ENCODE measurements at places on chromosomes 3 and 15.
A peak's percentile ranks its signal among the peaks of the same experiment; 100 is the strongest.

GRCh38 chr15:47422881-47423665 lies 294.2 kb upstream of the SEMA6D start:
- DNase-seq, result no peak

DNA sequence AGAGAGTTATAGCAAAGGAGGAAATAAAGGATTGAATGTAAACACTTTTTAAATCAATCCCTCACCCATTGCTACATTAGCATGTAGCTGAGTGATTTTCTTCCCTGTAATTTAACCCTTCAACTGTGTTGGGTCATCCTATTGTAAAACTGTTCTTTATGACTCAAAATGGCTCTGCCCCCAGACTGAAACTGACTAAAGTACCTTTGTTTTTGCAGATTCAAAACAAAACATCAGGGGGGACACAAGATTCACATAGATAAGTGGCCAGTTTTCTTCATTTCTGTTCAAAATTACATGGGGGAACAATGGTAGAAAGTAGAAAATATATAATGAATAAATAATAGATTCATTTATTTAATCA lies 268.4 kb downstream of the IGSF11 start:
- DNase-seq, result no peak

DNA sequence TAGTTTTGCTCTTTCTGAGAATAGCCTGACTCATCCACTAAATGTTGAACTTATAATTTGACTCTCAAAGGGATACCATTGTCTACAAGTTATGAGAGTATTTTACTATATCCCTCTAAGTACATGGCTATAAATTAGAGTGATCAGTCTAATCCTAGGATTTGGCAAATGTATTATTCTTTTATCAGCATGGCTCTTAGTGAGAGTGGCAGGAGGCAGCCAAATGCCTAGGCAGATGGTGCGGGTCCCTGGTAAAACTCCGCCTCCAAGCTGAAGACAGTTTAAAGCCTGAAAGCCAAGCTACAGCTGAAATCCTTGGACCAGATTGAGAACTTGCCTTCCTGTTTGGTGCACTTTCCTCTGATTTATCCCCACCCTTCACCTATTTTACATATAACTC lies 631.8 kb downstream of the SQOR start:
- DNase-seq, result no peak

GRCh38 chr15:99446565-99447496 lies 119.0 kb upstream of the MEF2A start:
- DNase-seq, result peak; percentile 10

- no peak for DNase-seq
Observed at GRCh38 chr3:21169948-21170347, 581.1 kb downstream of the ZNF385D start.

Measured in activated CD8-positive, alpha-beta T cell treated with anti-CD3 and anti-CD28 coated beads, Interleukin-2, amount 10 ng/mL, durations not matched to agents 7 days and 5 days (primary cell).